ENCODE measurements at places on chromosomes 6 and 20. TPM values are rescaled to one million over a fixed set of nuclear protein-coding genes. Genes with fewer than 3 reads are reported as not detected.

GRCh38 chr20:42492290-42492689 is 697.4 kb downstream of the PTPRT start:
- DNase-seq: no peak

DNA sequence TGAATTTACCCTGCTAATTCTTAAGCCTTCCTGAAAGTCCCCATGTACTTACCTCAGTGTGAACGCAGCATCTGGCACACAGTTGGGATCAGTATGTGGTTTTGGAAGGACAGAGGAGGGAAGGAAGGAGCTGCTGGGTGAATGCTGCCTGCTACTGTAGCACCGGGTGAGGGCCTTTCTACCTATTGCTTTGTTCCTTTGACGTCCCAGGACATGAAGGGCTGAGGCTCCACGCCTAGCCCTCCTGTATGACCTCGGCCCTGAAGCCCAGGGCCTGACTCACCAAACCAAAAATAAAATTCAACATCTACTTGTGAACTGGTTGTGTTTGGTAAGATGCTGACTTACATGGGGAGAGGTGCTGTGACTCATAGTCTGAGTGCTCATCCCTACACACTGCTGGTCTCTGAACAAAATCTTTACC is 51.1 kb downstream of the ARID1B start:
- peak; percentile 30 for DNase-seq

The MRPS18B gene
- total RNA-seq: 40.1 TPM

The SAMD5 gene
- 11.2 TPM for total RNA-seq

GRCh38 chr6:143596866-143597265 is 80.9 kb upstream of the PHACTR2 start:
- DNase-seq: peak; percentile 34

- DNase-seq: no peak
These were observed 235.6 kb upstream of the PRDM1 start for GRCh38 chr6:105850261-105851112.

- DNase-seq: no peak
These were observed 594.7 kb upstream of the ADGRB3 start for GRCh38 chr6:68040312-68040778.

The TMEM217 gene
- 2.7 TPM for total RNA-seq

- DNase-seq: no peak
These were observed 15.5 kb downstream of the TM9SF4 start for GRCh38 chr20:32124916-32125454.

DNA sequence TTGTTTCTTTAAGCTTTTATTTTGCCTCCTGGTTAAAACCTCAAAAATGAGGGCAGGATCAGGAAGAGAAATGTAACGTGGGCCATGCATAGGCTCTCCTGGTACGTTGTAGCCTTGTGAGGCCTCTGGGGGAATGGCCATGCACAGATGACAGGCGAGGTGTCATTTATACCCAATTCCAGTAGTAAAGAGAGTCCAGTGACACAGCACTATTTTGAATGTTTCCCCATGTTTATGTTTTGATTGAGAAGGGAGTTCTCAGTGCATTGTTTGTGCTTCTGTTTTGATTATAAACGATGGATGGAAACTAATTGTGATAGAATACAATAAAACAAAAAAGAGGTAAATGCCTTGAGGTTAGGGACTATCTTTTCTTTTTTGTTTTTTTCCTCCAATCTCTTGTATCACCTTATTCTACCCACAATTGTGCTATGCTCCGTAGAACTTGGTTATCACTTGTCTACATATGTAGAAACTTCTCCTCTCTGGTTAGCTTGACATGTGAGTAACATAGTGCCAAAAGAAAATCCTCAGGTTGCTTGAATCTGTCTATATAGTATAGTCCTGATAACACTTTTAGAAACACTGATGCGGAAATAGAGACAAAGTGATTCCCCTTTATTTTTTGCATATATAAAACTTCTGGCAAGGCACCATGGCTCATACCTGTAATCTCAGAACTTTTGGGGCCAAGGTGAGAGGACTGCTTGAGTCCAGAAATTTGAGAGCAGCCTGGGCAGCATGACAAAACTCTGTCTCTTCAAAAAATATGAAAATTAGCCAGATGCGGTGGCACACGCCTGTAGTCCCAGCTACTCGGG is 6.9 kb upstream of the SMIM28 start:
- no peak for DNase-seq

Data from hepatocyte (in vitro differentiated cells).